CD4-positive, alpha-beta T cell treated with Interleukin-21 for 1 hour (primary cell): ENCODE measurements at places on chromosomes 3 and 15.

DNA sequence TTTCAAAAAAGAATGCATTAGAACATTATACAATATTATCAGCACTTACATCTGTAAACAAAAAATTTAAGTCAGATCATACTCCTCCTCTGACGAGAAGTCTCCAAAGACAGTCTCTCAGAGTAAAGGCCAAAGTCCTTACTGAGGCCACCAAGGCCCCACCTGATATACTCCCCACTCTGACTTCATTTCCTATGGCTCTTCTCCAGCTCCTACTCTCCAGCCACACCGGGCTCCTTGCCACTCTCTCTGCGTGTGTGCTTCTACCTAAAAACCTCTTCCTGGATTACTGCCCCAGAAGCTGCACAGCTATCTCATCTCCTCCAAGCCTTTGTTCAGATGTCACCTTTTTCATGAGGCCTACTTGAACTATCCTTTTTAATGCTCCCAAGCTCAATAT is 5.0 kb downstream of the DCP1A start:
- no peak for DNase-seq

DNA sequence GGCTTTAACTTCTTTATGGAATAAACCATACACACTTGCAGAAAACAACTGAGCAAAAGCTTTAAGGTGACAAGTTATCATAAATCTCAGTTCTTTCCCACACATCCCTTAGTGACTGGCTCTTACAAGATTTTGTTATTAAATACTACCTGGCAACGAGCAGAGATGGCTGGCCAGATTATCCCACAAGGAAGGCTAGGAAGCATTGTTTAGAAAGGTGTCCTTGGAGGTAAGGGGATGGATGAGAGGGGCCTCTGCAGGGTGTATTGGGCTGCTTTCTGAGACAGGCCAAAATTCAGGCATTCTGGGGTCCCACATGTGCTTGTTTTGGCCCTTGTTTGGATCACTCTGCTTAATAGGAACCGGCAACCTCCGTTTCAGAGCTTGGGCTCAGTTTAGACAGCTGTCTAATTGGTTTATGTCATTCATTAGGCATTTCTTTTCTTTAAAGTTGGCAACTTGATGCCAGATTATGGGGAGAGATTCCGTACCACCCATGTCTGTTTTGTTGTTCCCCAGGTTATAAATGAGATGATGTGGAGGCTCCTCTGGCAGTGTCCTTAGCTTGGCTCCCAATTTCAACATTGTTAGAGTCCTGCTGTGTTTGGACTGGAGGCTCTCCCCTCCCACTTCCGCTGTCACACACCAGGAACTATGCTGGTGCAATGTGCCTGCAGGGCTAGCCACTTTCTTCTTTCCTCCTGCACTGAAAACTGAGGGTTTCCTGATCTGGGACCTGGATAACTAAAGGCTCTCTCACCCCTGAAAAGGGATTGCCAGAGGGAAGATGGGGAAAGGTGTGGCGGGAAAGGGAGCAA is 121.1 kb downstream of the TPRG1 start:
- no peak for DNase-seq

DNA sequence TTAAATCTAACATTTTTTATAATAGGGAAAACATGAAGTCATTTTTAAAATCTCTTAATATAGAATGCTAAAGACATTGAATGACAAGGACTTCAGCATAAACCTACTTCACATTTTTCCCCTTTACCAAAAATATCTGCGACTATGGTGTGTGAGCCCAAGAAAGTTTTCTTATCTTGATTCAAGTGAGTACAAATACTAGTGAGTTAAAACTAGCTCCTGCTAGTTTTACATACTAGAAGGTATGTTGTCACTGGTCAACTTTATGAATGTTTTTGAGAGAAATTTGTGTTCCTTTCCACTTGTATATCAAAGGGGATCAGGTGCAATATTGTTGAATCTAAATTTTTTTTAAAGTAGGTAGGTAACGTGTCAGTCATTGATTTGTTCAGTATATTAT is 152.4 kb upstream of the CGNL1 start:
- no peak for DNase-seq

DNA sequence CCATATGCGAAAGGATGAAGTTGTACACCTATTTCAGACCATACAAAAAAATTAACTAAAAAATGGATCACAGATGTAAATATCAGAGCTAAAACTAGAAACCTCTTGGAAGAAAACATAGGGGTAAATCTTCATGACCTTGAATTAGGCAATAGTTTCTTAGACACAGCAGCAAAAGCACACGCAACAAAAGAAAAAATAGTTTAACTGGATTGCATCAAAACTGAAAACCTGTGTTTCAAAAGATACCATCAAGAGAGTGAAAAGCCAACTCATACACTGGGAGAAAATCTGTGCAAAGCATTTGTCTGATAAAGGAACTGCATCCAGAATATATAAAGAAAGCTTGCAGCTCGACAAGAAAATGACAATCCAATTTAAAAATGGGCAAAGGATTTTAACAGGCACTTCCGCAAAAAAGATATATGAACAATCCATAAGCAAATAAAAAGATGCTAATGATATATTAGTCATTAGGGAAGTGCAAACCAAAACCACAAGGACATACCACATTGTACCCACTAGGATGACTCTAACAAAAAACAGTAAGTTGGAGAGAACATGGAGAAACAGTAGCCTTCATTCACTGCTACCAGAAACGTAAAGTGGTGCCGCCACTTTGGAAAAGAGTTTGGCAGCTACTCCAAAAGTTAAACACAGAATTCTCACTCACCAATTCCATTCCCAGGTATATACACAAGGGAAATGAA is 263.1 kb downstream of the ADAMTS17 start:
- DNase-seq: no peak

DNA sequence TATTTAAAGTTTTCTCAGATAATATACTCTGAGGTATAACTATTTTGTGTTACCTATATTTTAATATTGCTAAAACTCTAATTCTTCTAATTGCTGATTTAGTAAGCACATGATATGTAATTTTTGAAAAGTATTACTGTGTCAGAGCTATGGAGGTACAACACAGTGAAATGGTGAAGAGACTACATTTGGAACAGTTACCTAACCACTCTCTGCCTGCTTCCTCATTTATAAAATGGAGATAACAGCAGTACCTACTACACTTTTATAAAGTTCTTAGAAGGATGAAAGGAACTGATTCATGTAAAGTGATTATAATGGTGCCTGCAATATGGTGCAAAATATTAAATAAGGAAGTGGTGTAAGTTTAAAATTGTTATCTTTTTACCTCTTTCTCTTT is 16.3 kb upstream of the NEK10 start:
- DNase-seq: no peak

DNA sequence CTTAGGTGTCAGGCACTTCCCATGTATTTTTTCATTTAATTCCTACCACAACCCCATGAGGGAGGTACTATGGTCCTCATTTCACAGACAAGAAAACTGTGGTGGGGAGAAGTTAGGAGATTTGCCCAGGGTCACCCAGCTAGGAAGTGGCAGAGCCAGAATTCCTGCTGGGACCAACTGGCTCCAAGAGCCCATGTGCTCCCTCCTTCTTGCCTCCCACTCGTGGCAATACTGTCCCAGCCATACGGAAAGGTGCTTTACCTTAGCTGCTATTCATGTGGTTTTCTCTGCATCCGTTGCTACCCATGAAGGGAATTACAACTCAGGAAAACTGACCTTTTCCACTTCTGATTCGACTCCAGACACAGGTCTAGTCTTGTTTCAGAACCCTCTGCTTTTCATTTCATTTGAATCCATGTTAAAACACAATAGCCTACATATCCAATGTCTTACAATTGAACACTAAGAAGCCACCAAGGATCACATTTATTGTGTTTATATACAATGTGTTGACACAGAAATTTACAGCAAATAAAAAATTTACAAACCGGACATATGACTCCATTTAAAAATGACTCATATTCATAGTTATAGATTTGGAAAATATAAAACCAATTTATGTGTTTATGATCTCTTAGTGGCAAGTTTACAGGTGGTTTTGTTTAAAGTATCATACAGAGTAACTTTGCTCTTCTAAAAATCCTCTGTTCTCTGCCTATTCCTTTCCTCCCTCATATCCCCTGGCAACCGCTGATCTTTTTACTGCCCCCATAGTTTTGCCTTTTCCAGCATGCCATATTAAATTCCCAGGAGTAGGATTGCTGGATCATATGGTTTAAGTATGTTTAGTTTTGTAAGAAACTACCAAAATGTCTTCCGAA is 58.8 kb downstream of the BTD start:
- DNase-seq: no peak

DNA sequence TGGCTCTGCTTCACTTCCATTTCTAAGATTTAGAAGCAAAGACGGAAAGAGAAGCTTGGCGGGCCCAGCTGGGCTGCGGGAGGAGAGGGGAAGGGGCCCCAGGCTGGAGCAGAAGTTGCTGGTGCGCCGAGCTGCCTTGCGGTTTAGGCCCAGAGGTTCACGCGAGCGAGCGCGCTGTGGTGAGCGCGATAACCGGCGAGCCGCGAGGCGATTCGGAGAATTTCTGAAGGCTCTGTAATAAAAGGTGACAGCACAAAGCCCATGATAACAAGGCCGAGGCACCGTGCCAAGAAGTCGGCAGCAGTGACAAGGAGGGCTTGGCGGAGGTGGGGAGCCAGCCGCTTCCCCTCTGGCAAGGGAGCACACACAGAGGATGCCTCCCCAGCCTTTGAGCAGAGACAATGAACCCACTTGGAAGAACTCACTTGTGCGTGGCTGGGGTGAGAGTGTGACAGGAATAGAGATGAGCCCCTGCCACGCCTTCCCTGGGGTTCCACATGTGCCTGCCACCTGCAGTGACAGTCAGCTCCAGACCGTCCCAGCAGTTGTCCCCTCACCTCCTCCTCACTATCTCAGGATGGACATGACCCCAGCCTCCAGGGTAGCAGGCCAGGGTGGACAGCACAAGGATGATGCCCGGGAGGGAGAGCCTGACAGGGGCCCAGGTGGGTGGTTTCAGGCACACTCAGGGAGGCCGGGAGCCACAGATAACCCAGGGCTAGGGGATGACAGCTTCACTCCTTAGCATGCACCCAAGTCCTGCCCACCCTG is 315.2 kb downstream of the UACA start:
- peak; percentile 47 for DNase-seq

GRCh38 chr3:127628788-127629466 is at the start of gene PODXL2:
PODXL2 (plus strand) TSS chr3:127629185; CDS start chr3:127629220, 35 bp downstream.
- DNase-seq: peak; percentile 43

GRCh38 chr15:39465843-39466749 is 114.8 kb upstream of the THBS1 start:
- DNase-seq: no peak

DNA sequence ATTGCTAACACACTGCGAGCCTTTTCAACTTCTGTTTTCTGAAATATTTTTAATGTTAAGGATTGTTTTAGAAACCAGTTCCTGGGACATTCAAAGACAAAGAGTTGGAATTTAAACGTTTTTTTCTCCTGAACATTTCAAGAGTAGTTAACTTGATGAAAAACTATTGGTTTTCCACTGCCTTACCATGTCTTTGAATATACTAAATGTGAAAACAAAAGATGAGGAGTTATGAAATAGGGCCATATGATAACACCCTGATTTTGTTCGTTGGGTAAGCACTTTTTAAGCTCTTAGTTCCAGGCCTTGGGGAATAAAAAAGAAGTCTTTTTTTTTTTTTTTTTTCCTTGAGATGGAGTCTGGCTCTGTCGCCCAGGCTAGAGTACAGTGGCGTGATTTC is 2.8 kb downstream of the DIS3L start:
- DNase-seq: no peak

- DNase-seq: no peak
These were observed 164.6 kb downstream of the DPH6 start for GRCh38 chr15:35381328-35381727.

DNA sequence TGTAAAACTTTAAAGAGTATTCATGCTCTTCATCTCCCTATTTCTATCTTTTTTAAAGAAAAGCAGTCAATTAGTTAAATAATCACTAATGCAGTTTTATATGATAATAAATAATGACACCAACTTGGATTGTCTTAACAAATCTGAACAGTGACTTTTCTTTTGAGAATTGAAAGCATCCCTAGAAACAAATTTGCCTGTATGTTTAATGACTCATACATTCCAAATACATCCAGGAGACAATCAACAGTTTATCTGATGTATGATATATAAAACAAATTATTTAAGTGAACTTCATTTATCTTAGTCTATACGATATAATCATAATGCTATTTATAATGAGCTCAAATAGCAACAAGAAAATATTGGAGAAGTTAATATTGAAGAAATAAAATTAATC is 78.0 kb downstream of the ALCAM start:
- DNase-seq: no peak

GRCh38 chr3:173730391-173730790 is 332.8 kb downstream of the NLGN1 start:
- DNase-seq: no peak

GRCh38 chr3:133413161-133414020 is 13.5 kb downstream of the BFSP2 start:
- DNase-seq: no peak

- DNase-seq: no peak
These were observed 5.2 kb upstream of the IMPG2 start for GRCh38 chr3:101325393-101326134.

DNA sequence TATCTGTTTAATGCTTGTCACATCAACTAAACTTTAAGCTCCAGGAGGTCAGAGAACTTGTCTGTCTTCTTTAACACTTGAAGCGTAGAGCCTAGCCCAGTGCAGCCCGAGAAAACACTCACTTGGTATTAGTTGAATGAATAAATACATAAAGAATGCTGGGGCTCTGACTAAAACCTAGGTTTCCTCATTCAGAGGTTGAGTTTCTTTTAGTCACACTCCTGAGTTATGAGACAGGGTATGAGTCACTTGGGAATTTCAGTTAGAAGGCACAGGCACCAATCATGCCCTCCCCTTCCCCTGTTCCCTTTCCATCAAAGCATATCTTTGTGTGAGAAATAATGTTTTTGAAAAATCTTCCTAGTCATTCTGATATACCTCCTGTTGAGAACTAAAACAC is 589.8 kb upstream of the DPPA4 start:
- DNase-seq: no peak

- DNase-seq: no peak
These were observed 48.4 kb upstream of the SEC22A start for GRCh38 chr3:123153125-123154019.
